LoVo (cell line): ENCODE measurements at places on chromosomes 12 and 14.

DNA sequence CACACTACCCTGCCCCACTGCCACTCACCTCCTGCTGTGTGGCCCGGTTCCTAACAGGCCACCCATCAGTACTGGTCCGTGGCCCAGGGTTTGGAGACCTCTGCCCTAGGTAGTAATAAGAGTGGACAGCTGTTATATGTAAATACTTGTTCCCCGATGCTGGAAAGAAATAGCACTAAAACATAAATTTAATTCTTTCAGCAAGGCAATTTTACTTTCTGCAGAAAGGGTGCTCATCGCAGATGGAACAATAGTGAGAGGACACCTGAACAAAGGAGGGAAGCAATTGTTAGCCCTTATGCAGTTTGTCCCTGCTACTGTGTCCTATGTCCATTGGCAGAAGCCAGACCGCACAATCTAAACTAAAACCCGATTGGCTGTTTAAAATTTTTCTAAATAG, 5.9 kb upstream of the CYP46A1 start:
- no peak for DNase-seq

DNA sequence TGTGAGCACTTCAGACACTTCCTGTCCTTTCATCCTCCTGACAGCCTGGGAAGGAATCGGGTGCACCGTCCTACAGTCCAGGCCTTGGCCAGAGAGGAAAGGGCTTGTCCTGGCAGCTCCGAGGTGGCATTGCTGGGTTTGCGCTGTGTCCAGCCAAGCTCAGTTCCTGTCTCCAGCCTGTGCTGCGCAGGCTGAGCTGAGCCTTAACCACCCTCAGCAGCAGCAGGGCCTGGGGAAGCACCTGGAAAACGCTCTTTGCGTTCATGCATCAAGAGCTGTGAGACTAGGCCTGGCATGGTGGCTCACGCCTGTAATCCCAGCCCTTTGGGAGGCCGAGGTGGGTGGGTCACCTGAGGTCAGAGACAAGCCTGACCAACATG, 33.7 kb upstream of the EML1 start:
- no peak for DNase-seq

- no peak for DNase-seq
These were observed 365.7 kb downstream of the FLRT2 start for GRCh38 chr14:85895603-85896002.

DNA sequence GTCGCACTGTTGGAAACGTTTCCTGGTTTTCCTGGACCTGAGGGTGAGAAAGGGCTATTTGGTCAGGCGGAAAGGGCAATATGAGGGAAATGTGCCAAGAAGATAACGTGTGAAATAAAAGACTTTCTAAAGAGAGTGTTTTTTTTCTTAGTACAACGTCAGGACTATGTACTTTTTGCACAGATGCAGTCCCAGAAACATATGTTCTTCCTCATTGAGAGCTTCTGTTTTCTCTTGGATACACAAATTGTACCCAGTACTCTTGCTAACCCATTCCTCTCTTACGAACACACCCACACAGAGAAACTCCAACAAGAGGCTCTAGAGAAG, 669 bp upstream of the PKP2 start:
- no peak for DNase-seq

GRCh38 chr14:58428118-58428683, 682 bp downstream of the KIAA0586 start:
- peak; percentile 46 for DNase-seq

DNA sequence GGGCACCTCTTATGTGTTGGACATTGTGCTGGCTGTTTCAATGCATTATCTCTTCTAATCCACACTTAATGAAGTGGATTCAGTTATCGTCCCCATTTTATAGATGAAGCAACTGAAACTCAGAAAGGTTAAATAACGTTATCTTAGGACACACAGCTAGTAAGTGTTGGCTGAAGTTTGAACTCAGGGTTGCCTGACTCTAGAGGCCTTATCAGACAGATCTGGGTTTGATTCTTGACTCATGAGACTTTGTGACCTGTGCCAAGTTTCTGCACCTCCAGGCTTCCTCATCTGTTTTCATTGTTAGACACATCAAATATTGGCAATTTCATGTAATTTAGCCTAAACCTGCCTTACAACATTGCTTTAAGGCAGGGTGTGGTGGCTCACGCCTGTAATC, 18.2 kb upstream of the IRF2BPL start:
- peak; percentile 45 for DNase-seq

GRCh38 chr14:47785058-47785457, 109.7 kb upstream of the MDGA2 start:
- no peak for DNase-seq

- no peak for DNase-seq
These were observed 1.8 kb upstream of the SMARCD1 start for GRCh38 chr12:50083301-50083700.

DNA sequence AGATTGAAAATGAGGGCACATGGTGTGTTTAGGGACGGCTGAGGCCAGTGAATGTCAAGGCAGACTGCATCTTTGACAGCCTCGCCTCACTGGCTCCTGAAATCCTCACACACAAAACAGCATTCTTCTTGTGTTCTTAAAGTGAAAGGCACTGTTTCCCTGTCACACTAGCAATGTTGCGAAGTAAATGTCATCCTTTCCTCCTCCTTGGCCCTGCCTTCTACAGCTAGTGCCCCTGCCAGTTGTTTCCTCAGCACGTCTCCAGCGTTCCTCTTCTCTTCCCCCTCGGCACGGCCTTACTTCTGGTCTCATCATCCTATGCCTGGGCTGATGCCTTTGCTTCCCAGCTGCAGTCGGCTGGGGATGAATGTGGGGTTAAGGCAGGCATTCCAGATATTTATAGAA, 129.4 kb upstream of the DNM1L start:
- DNase-seq: no peak

DNA sequence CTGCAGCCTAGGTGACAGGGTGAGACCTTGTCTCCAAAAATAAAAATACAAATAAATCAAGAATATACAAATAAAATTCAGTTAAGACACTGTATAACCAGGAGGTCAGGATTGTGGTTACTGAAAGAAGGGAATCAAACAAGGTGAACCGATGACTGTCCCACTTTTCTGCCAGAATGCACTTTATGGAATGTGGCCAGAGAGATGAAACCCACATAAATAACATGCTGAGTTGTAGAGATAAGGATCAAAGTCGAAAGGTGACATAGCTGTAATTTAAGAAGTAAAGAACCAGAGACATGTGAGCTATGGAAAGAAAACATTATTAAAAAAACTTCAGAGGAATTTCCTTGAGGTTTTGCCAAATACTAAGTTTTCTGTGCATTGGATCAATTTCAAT, 1098.2 kb upstream of the USP15 start:
- DNase-seq: no peak

- DNase-seq: no peak
These were observed 6.0 kb downstream of the KIF26A start for GRCh38 chr14:104144453-104144790.

DNA sequence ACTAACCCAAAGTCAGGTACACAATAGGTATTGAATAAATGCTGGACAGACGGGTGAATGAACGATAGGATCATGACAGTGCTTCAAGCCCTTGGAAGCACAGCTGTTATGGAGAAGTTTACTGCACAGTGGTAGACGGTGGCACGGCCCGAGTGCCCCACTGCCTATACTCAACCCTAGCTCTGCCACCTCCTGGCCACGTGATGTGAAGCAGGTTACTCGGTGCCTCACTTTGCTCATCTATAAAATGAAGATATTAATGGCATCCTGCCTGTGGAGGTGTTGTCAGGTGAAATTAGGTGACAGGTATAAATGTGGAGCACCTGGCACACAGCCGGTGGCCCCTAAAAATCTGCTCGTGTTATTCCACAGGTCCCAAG, 5.8 kb downstream of the ASB2 start:
- DNase-seq: peak; percentile 20

DNA sequence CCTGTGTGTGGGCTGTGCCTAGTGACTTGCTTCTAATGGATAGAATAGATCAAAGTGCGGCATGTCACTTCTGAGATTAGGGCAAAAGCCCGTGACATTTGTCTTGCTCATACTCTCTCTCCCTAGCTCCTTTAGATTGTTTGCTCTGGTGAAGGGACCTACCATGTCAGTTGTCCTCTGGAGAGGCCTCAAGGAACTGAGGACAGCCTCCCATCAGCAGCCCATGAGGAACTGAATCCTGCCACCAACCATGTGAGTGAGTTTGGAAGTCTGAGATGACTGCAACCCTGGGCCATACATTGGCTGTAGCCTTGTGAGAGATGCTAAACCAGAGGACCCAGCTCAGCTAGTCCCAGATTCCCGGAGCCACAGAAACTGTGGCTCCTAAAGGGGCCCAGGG, 101.6 kb upstream of the ESRRB start:
- no peak for DNase-seq

- DNase-seq: no peak
These were observed 332.3 kb downstream of the EGLN3 start for GRCh38 chr14:33618361-33619105.

DNA sequence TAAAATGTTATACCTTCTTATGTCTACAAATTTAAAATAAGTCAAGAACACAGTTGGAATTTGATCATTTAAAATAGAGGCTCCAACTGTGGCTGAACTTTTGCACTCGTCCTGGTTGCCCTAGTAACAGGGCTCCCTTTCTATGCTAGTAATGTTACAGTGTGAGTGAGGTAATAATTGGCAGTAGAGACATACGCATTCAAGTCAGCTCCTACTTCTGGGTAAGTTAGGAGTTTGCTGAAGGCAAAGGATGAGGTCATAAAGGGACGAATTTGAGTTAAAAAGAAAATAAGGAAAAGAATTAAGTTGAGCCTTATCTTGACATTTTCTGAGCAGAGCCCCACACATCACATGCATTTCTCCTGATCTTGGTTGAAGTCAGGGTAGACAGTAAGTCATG, 129.1 kb downstream of the TMEM117 start:
- DNase-seq: no peak

DNA sequence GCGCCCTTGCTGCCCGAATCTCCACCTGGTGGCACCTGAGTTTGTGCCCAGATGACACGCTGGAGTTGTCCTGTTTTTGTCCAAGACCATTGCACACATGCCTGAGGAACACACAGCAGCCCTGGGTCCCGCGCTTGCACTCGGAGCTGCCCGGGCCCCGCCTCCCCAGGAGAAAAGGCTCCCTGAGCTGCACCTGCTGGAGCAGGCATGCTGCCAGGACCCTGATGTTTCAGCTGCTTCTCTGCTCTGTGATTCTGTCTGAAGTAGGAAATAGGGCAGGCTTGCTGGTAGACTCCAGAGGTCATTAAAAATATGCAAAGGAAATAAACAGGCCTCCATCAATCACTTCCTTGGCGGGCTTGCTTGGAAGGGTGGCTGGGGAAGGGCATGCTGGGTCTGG, 271.6 kb downstream of the CACNA1C start:
- DNase-seq: no peak

DNA sequence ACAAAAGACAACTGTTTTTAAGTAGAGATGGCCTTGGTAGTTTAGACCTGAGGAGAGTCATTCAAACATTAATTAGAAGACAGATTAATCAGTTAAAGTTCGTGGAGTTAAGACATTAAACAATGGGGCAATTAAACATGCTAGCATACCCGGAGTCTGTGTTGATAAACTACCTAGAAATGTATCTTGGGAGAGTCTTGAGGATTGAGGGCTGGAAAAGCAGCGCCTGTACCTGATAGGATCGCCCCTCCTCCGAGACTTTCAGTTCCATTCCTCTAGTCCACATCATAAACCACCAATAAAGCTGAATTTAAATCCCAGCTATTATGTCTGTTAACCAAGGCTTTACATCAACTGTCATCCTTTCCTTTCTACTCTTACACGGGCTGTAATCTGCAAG, 1.0 kb upstream of the KRAS start:
- no peak for DNase-seq

DNA sequence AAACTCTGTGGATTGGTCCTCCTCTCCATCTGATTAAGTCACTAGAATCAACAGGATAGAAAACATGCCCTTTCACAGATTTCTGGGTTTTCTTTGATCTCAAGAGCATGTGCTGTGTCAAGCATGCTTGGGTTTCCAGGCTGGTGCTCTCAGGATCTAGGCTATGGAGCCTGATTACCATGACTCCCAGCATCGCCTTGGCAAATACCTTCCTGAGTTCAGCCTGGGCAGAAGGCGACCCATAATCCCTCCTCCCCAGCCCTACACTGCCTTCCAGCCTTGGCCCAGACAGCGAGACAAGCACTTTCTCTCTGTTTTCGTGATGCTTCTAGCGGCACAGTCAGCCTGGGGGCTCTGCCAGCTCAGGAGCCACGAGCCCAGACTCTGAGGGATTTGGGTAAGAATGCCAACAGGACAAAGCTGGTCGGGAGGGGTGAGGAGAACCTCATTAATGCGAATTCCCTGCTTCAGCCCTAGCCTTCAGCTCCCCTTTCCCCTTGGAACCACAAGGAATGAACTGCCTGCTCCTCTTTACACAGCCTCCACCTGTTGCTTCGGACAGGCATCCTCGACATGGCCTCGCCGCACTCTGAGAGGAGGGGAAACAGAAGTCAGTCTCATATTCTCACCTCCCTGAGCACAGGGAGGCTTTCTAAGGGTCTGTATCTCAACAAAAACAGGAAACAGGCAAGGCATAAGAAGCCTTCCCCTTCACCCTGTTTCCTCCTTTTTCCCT, 227.1 kb downstream of the MSRB3 start:
- DNase-seq: no peak

DNA sequence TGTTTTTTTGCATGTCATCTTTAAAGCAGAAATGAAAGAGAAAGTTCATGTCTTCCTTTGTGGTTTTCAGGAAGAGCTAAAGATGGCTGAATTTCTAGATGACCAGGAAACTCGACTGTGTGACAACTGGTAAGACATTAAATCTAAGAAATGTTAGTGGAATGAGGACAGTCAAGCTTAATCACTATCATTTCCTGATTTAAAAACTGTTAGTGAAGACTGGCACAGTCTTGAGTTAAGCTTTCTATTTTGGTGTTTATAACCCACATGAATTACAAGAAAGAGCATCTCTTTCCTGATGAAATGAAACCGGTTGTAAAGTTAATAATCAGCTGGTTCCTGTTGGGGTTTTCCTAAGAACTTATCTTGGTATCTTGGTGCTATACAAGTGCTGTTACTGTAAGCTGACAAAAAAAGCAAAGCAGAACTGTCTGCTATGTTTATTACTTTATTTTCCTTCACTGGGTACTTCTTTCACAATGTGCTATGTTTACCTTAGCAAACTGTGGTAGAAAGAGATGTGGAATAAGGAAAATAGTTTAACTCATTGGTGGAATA, 5.2 kb downstream of the TRAFD1 start:
- DNase-seq: no peak

DNA sequence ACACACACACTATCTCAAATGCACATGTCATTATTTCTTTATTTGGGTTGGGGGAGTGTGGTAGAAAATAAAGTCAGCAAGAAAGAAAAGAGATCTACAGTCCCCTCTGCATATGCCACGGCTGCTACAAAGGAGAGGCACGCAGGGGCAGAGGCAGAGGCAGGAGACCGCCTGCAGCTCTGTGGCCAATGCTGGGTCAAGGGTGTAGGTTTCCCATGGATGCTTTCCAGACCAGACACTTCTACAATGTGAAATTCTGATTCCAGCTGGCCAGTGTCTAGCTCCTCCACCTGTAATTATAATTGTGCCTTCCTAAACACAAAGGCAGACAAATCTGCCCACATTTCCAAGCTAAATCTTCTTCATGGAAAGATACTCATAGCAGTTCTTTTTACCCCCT, 19.2 kb downstream of the VPS37B start:
- DNase-seq: no peak
